ENCODE measurements at places on chromosomes 2 and 18.

DNA sequence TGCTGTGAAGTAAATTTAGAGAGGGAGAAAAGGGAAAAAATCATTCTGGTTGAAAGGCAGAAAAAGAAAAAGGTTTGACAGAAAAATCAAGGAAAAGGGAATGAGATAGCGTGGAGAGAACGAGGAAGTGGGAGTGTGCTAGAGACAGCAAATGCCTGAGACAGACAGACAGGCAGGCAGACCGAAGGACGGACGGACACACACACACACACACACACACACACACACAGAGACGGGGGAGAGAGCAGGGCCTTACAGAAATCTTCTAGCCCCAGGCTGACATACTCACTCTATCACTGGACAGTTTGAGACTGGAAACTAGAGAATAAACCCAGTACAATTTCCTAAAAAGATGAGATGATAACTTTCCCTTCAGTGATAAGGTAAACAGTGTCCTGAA, 238.4 kb downstream of the ZNF521 start:
- no peak for DNase-seq

DNA sequence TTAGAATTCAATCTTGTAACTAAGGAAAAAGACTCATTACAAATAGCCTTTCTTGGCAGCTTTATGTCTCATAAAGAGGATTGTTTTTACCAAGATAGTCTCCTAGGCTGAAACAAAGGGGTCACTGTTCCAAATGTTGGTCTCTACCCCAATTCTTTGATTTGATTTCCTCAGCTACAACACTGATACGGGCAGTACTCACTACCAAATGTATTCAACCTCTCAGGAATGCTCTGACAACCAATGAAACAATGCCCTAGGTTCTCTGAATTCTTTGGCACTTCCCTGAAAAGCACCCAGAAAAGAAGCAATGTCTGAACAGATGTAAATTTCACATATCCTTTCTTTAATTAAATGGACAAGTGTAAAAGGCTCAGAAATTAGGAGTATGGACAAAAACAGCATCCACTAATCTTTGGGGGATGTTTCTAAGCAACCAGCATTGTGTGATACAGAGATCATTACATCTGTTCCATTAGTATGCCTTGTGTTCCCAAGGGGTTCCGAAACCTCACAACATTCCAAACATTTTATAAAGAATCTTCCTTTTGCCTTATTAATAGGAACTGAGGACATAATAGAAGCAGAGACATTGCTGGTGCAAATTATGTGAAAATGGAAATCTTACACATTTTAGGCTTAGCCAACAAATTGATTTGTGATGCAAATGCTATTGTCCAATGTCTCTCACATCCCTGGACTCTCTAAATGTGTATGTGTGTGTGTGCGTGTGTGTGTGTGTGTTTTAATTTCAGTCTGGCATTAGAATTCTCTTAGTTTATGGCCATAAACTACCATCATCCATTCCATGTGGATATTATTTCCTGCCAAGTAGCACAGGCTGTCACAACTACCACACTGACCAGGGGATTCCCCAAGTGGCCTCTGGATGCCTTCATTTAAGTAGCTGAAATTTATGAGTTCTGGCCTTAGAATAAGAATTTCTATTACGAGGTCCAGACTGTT, 276.0 kb downstream of the MTX2 start:
- DNase-seq: no peak

DNA sequence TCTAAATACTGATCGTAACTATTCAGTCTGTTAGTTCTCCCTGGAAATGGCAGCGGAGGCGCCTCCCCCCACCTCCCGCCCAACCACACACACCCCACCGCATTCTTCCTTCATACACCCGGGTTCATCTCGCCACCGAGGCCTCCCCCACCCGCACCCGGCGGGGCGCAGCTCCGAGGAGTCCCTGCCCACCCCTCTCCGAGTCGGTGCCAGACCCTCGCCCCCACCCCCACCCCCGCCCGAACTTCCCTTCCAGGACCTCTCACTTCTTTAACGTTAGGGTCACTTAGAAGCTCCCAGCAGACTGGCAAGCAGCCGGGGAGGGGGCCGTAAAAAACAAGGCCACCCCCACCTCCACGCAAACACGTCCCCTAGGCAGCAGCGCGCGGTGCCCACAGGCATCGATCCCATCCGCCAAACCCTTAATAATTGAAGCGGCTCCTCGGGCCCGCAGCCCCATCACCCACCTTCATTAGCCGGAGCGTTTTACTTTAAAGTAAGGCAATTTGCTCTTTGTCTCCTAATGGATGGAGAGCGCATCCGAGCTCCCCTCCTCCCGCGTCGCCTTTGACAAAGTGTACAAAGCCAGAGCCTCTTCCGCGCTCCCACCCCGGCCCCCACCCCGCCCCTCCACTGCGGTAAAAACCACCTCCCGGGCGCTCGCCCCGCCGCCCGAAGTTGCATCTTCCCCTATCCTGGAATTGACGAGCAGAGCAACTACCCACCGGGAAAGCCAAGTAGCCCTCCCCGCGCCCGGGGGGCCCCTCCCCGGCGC, 624 bp downstream of the ZNF516 start:
- no peak for DNase-seq

DNA sequence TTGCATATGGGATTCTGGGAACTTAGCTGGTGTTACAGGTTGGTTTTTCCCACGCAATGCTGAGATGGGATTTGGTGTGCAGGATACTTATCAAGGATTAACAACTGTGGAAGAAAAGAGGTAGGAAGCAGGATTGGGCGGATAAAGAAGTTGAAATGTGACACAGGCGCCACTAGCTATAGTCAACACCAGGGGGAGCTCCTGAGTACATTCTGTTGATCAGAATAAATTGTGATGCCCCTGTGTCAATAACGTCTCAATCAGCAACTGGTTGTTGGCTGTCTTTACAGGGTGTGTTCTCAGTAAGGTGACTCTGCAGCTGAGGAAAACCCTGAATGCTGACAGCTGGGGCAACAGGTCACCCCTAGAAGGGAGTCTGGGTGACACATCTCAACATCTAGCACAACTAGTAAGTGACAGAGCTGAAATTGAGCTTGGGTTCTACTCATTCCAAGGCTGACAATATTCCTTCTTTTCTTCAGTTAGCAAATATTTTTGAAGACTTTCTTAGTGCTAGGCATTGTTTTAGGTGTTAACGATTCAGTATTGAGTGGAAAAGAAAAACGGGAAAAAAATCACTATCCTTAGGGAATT, 143.0 kb downstream of the ARL6IP6 start:
- DNase-seq: no peak

GRCh38 chr2:127479866-127480743, 46.2 kb downstream of the IWS1 start:
- no peak for DNase-seq

DNA sequence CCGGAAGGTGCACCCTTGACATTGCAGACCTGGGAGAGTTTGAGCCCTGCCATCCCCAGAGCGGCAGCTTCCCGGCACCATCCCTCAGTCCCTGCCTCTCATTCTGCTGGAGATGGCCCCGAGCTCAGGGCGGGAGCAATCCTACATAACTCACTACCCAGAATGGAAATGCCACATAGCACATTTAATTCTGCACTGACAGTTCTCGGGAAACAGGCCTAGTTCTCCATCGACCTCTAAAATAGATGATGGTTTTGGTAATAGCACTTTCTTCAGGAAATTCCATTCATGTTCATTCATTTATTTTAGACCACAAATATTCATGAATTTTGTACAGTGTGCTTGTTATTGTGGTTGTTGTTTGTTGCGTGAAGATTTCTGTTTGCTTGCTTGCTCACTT, 92.9 kb upstream of the SLC14A2 start:
- DNase-seq: no peak

DNA sequence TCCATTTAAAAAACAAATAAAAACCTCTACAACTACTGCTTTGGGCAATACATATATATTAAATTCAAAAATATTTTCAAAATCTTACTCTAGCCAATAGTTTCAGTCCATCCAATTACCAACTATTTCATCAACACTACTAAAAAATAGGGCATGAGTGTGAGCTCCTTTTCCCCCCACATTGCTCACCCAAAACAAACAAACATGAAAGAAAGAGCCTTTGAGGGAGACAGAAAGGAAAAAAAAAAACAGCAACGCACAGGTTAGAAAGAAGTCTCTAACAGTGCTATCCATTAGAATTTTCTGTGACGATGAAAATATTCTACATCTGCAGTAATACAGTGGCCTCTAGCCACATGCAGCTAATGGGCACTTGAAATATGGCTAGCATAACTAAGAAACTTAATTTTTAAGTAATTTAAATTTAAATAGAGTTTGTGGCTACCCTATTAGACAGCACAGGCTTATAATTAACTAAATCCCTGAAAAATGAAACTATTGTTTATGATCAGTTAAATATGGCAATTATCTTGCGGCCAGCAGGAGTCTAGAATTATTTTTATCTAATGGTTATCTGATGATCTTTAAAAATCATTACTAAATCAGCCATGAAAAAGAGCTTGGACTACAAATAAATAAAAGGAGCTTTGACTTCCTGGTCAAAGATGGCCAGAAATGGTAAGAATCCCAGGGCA, 59.2 kb downstream of the RBMS1 start:
- no peak for DNase-seq

- no peak for DNase-seq
These were observed 261.5 kb downstream of the TRIB2 start for GRCh38 chr2:12978066-12978835.

GRCh38 chr18:47996091-47996541, 65.7 kb upstream of the SMAD2 start:
- DNase-seq: no peak

DNA sequence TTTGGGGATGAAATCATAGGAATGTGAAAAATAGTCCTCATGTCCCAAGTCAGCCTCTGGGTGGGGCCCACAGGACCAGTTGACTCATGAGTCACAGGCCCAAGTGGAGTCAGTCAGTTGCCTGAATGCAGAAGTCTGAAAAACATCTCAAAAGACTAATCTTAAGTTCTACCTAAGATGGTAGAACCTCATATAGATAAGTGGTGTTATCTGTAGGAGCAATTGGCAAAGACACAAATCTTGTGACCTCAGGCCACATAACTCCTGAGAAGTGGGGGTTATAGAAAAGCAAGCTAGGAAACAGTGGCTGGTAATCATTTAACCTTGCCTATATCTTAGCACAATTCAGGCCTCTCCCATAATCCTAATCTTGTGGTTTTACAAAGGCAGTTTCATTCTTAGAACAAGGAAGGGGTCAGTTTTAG, 257.1 kb upstream of the SPOPL start:
- DNase-seq: no peak

DNA sequence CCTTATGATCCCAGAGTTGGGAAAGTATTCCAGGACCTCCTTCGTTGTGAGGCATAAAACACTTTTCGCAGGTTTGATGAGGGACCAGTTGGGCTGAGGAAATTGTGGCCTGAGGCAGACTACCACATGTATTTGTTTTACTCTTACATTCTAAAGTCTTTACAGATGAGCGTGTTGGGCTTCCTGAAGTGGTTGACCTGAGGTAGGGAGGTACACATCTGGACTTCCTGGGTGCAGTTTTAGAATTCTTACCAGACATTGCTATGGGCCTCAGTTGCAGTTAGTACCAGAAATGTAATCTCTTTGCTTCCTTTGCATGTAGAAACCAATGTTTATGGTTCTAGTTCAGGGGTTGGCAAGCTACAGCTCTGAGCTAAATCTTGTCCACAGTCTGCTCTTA, 48.7 kb downstream of the COA5 start:
- no peak for DNase-seq

Measured in amygdala (tissue), 56 donors.